ENCODE measurements at places on chromosomes 1 and 21.

- peak; percentile 81 for DNase-seq
Measured at GRCh38 chr1:162276493-162276892, 100.2 kb downstream of the SPATA46 start.

DNA sequence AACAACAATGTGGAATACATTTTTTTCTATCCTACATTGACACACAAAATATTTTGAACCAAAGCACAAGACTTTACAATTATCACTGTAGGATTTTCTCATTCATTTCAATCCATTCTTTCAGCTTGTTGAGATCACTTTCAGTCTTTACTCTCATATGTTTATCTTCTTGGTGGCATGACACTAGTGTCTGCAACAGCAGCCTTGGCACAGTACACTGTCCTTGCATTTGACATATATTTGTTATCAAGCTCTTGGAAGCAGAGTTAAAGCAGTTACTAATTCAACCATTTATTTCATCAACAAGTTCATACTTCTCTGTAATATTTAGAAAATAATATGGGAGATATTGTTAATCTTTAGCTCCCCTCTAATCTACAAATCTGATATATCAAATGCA, 922.4 kb upstream of the ADGRL2 start:
- DNase-seq = no peak

DNA sequence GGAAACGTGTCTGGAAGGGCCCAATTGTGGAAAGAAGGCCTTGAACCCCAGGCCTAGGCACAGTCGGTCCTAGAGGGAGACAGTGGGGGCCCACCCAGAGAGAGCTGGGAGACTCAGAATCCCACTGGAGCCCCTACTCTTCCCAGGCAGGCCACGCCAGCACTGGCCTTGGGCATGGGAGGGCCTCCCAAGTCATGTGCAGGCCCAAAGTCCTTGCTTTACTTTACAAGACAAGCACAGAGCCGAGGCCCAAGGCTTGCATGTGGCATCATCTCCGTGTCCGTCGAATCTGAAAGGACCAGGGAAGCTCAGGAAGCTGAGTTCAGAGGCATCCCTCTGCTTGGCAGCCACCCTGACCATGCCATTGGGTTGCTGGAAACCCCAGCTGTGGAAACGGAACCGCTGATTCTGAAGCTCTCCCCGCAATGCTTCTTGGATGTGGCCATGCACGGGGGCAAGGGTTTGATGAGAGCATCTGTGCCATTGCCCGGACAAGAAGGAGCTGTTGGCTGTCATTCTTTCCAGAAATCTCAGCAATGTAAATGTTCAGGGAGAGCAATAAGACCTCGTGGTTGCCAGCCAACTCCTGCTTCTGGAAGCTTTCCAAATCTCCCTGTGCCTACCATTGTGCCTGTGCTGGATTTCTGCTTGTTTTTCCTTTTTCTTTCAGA, 32.8 kb downstream of the ABCG1 start:
- DNase-seq = no peak

DNA sequence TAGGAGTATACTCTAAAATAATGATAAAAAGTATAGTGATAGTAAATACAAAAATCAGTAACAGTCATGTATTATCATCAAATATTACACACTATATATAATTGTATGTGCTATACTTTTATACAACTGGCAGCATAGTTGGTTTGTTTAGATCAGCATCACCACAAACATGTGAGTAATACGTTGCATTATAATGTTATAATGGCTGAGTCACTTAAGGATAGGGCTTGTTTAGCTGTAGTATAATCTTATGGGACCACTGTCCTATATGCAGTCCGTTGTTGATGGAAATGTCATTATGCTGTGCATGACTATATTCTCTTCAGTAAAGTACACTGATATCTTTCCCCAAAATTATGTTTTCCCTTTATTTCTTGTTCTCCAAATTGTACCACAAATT, 92.8 kb downstream of the LYPLAL1 start:
- no peak for DNase-seq

GRCh38 chr1:67431869-67432578, 1.8 kb upstream of the SERBP1 start:
- peak; percentile 68 for DNase-seq

DNA sequence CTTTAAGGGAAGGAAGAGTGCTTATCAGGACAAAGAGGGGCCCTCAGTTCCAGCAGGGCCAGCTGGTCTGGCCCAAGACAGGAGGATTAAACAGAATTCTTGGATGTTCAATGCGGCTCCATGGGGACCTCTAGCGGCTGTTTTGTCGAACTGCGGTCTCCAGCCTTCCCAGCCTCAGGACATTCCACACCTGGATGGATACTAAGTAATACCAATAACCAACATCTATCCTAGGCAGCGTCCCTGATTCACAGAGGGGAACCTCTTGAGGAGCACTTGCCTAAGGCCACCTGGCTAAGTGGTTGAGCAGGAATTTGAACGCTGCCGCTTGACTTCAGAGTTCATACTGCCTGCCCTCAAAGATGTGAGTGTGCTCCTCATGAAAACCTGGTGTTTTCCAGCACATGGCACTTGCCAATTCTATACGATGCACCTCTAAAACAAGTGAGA, 15.5 kb upstream of the CD247 start:
- DNase-seq = peak; percentile 95

- no peak for DNase-seq
Measured at GRCh38 chr1:6594977-6595740, 7.5 kb downstream of the KLHL21 start.

- DNase-seq = no peak
Measured at GRCh38 chr1:203726417-203726867, 38.5 kb upstream of the LAX1 start.

GRCh38 chr1:202171292-202172014, 11.1 kb upstream of the PTPN7 start:
- DNase-seq = no peak

DNA sequence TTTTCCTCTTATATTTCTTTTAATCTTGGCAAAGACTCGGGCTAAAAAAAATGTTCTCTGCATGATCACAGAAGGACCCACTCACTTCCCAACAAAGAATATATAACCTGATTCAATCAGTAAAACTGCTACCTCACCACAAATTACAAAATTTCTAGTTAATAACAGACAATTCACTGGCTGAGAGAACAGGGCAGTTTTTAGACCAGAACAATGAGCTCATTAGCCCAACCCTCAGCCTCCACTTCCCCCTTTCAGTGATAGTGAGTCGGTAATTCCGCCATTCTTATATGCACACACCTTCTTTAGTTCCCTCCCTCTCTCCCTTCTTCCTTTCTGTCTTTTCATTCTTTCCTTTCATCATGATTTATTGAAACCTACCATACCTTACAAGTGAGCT, 8.9 kb downstream of the SIPA1L2 start:
- DNase-seq = no peak

GRCh38 chr1:226945106-226945857, 5.2 kb downstream of the COQ8A start:
- peak; percentile 30 for DNase-seq
